Thoracic aorta (tissue), 2 donors: ENCODE measurements at places on chromosomes 4 and X. TPM values are rescaled to one million over a fixed set of nuclear protein-coding genes. Genes with fewer than 3 reads are reported as not detected.

GRCh38 chr4:127555106-127555505 is 77.7 kb upstream of the INTU start:
- DNase-seq, result no peak
- no peak overlapping the region for H3K27ac ChIP-seq
- H3K4me3 ChIP-seq, result no peak overlapping the region
- no peaks in the 10 kb centered on the region for H3K36me3 ChIP-seq
- no peaks in the 10 kb centered on the region for H3K27me3 ChIP-seq

- no peaks in the 10 kb centered on the region for H3K27me3 ChIP-seq
- H3K4me1 ChIP-seq, result no peaks in the 10 kb centered on the region
- H3K36me3 ChIP-seq, result no peaks in the 10 kb centered on the region
- no peak for DNase-seq
- no peak overlapping the region for H3K27ac ChIP-seq
Measured at GRCh38 chr4:5387457-5387856, 320.9 kb downstream of the EVC2 start.

GRCh38 chr4:79833857-79834256 is 239.2 kb downstream of the ANTXR2 start:
- no peak overlapping the region for H3K4me3 ChIP-seq
- H3K27ac ChIP-seq, result no peak overlapping the region
- no peaks in the 10 kb centered on the region for H3K27me3 ChIP-seq
- DNase-seq, result no peak
- H3K4me1 ChIP-seq, result no peaks in the 10 kb centered on the region

Gene AKAP4
- not detected for total RNA-seq

Gene DCUN1D4
- total RNA-seq, result 53.8 TPM

Gene HTRA3
- total RNA-seq, result 52.6 TPM
